ENCODE measurements at places on chromosomes 1 and 21. TPM values are rescaled to one million over a fixed set of nuclear protein-coding genes. Genes with fewer than 3 reads are reported as not detected.

CFH gene
- total RNA-seq = 22.9 TPM

TEDDM1 gene
- total RNA-seq = not detected

FCRL1 gene
- not detected for total RNA-seq

A3GALT2 gene
- total RNA-seq = not detected

TESK2 gene
- total RNA-seq = 3.7 TPM

Measured in activated CD4-positive, alpha-beta memory T cell treated with anti-CD3 and anti-CD28 coated beads, Interleukin-2, amount 10 ng/mL, durations not matched to agents 7 days and 5 days (primary cell).